Activated CD4-positive, alpha-beta T cell treated with anti-CD3 and anti-CD28 coated beads for 48 hours (primary cell): ENCODE measurements at places on chromosomes 11 and 22.

DNA sequence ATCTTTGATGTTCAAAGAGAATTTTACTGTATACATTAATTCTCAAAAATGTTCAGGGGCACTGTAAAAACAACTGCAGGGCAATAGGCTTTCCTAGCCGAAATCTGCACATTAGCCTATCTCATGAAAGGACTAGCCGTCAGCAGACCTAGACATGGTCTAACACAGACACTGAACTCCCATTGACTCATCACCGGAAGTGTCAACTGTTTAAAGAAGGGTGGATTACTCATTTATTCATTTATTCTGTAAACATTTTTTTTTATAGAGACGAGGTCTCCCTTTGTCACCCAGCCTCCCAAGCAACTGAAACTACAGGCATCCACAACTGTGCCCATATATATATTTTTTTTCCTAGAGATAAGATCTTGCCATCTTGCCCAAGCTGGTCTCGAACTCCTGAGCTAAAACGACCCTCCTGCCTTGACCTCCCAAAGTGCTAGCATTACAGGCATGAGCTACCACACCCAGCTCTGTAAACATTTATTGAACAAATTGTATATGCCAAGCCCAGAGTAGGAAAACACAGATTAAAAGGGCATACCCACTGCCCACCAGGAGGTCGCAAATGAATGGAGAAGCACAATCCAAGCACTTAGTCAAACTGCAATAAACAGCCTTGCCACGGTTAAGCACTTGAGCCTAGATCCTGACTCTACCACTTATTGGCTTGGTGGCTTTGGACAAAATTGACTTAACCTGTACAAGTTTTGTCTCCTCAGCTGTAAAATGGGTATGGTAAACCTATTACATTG, 26.6 kb downstream of the RAB30 start:
- DNase-seq = no peak

GRCh38 chr11:90775567-90776165, 552.8 kb upstream of the CHORDC1 start:
- no peak for DNase-seq

- DNase-seq = no peak
Measured at GRCh38 chr22:36009085-36009484, 19.5 kb downstream of the RBFOX2 start.

DNA sequence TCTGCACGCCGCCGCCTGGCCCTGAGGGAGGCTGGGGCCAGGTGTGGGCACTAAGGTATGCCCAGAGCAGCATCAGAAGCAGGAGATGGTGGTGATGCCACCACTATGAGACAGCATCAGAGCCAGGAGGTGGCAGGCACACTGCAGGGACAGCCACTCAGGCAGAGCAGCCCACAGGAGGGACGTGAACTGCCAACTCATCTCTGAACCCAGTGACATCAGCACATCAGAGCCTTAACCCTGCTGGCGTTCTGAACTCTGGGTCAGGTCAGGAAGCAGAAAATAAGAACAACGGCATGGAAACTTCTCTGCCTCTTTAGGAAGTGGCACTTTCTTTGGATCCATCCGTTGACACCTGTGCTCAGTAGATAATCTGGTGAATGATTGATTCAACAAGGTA, 14.7 kb upstream of the IFT27 start:
- DNase-seq = peak; percentile 61

GRCh38 chr22:33114565-33114964, 56.4 kb upstream of the SYN3 start:
- DNase-seq = no peak

GRCh38 chr11:133619973-133620372, 87.7 kb upstream of the OPCML start:
- no peak for DNase-seq

DNA sequence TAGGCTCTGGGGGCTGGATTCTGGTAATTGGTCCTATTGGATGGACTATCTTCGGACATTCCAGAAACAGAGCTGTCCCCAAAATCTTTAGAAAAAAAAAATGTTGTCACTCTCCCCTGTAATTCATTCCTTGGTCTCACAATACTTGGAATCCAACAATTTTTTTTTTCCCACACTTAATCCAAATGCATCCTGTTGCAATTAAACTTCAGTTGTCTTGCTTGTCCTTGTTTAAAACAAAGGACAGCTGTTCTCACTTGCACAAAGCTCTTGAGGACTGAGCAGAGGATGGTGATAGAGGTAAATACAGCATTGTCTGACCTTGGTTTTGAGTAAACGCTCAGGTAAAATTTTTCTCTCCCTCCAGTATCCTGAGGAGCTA, 75.3 kb downstream of the SC5D start:
- DNase-seq = no peak

- no peak for DNase-seq
Measured at GRCh38 chr11:120674542-120674941, 163.0 kb downstream of the GRIK4 start.

- no peak for DNase-seq
Measured at GRCh38 chr22:48858121-48858520, 969.6 kb downstream of the BRD1 start.

- no peak for DNase-seq
Measured at GRCh38 chr11:118318581-118319336, 14.2 kb downstream of the CD3E start.

DNA sequence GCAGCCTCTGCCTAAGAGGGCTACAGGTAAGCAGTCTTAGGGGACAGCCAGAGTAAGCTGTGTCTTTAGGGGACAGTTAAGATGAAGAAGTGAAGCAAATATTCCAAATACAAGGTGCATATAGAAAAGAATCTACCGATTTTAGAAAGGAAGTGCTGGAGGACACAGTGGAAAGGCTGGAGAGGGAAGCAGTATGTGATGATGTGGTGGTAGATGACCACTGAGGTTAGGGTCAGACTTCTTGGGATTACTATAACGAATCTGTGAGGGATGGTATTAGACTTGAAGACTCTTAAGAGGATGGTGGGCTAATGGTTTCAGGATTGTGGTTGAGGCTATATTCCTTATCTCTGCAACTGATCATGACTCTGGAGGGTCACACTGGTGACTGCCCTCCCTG, 40.0 kb upstream of the PHOX2A start:
- no peak for DNase-seq

DNA sequence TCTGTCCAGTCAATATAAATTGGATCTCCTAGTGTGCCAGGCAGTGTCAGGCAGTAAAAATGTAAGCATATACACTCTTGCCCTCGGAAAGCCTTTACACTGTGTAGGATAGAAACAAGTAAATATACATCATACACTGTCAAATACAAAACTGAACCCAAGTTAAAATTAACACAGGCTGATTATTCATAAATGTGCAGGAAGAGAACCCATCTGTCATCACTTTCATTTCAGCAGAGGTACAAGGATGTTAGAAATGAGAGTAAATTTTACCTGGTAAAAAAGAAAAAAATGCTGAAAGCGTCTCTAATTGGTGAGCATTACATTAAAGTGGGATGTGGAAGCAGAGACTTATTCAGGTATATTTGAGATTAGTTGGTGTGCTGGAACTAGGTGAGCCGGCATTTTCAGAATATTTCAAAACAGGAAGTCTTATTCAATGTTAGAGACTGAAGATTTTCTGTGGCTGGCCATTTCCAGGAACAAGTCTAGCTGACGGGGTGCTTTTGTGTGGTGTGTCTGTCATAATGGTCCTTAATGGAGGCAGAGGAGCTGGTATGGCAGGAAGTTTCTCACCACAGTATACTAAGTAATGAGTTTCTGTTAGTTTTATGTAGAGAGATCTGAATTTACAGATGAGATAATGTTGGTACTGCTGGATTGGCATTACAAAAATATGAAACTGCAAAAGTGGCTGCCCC, 192.6 kb downstream of the CASP12 start:
- DNase-seq = peak; percentile 73

DNA sequence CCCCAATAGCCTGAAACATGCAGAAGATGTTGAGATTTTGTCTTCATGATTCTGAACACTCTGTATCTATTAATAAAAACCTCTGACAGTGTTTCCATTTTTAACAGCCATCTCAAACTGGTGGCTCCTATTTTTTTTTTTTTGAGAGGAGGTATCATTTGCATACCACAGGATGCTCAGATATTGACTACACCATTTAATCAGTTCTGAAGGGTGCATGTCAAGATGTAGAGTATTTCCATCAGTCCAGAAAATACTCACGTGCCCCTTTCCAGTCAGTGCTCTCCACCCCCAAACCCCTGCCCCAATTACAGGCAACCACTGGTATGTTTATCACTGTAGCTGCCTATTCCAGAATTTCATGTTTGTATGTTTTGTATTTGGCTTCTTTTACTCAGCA, 85.3 kb upstream of the SORL1-AS1 start:
- DNase-seq = no peak

- no peak for DNase-seq
Measured at GRCh38 chr11:130644187-130644586, 195.7 kb downstream of the ADAMTS15 start.
